Stimulated activated CD4-positive, alpha-beta T cell treated with anti-CD3 and anti-CD28 coated beads, Interleukin-1b, Interleukin-23, amount 100 ng/mL, for 1 hour (primary cell): ENCODE measurements at places on chromosomes 3 and 15.

GRCh38 chr15:51932161-51932560, 39.4 kb downstream of the LEO1 start:
- DNase-seq = no peak

DNA sequence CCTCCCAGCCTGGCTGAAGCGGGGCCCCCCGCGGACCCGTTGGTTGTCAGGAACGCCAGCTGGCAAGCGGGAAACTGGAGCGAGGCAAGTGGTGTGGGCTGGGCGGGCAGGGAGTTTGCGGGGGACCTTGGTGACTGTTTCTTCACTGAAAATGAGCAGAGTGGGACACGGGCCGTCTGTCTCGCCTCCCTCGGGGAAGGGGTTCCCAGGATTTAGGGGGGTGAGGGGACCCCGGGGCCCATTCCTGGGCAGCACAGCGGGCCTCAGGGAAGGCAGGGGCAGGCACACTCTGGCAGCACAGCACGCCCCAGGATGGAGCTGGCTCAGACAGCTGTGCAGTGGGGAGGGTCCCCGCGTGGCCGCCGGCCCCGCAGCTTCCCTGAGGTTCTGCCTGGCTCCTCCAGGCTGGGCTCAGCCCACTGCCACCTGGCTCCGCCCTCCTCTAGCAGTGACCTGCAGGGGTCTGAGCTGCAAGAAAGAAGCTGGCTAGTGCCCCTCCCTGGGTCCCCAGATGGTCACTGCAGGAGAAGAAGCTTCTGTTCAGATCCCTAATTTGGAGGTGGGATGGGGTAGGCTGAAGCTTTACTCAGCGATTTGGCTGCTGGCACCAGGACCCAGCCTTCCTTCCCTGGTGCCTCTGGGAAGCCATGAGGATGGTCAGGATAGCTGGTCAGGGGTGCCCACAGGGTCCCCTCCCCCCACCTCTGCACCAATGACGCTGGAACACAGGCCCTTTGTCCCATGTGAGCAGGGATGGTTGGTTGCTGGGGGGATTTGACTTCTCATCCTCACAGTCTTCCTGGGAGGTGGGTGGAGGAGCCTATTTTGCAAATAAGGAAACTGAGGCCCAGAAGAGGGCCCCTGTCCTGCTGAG, 90.4 kb downstream of the TBC1D2B start:
- no peak for DNase-seq

DNA sequence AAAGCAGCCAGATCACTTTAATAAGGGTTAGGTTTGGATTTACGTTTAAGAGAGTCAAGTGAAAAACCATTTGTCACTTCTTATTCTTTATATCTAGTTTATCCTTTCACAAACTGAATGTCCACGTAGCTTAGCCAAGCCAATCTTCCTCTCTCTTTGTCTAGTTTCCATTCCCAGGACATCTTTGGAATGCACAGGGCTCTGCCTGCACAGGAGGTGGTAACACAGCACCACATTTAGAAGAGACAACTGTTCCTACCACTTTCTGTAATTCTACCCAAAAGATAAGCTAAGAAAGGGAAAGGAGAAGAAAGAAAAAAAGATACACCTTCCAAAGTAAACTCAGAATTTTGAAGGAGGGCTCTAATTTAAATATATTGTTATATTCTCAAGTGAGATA, 67.9 kb downstream of the IGSF11 start:
- DNase-seq = no peak

GRCh38 chr15:45784656-45785055, 149.8 kb downstream of the SQOR start:
- DNase-seq = no peak

- DNase-seq = no peak
These were observed 92.5 kb upstream of the MBNL1 start for GRCh38 chr3:152176241-152176640.

DNA sequence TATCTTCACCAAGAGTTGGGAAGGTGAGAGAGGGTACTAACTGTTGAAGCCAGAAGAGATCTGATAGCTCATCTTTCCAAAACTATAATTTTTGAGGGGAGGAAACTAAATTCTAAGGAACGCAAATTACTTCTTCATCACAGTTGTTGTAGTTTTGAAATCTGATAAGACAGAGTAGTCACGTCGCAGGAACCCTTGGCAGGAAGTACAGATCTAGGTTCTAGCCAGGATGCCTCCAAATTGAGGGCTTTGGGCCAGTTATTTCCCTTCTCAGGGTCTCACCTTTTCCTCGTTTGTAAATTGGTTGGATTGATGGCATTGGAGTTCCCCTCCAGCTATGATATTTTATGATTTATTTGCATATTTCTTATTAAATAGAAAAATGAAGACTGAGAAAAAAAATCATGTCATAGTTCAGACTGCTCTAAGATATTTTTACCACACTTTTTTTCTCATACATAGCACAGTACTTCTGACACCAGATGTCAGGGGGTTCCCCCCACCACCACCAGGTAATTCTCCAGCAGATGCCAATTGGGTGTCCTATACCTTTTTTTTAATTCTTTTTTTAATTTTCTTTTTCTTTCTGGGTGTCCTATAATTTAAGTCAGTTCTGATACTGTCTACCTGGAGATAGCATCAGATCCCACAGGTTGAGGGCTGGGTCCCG, 32.3 kb upstream of the APH1B start:
- no peak for DNase-seq

- DNase-seq = no peak
These were observed 54.7 kb upstream of the CMC1 start for GRCh38 chr3:28186748-28187147.

DNA sequence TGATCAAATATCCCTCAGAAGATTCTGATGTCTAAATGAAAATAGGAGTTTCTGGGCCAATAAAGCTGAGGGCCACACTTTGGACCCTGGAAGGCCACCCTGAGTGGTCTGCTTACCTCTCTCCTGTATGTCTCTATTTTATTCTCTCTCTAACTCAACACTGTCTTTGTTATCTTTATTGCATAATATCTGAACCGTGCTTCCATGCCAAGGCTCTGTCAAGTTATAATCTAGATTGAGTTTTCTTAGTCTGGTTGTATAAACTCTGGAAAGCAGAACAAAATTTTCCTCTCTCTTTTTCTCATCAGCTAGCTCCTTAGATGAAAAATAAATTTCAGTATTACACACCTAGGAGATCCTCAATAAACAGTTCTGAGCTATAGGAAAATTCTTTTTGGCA, 36.2 kb upstream of the ACTL6A start:
- no peak for DNase-seq

DNA sequence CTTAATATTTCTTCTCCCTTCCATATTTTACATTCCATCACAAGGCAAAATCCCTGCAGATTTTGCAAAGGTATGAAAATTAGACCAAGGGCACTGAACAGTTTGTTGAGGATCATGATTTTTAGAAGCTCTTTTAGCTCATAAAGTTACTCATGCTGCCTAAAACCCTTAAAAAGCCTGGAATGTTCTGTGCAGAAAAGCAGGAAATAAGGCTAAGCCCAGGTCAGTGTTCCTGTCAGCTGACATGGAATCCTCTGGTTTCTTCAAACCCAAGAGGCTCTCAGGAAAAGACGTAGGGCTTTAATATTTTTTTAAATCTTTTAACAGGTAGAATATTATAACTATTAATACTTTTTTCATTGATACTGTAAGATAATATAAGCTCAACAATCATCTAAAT, 8.2 kb downstream of the CBLB start:
- DNase-seq = no peak

DNA sequence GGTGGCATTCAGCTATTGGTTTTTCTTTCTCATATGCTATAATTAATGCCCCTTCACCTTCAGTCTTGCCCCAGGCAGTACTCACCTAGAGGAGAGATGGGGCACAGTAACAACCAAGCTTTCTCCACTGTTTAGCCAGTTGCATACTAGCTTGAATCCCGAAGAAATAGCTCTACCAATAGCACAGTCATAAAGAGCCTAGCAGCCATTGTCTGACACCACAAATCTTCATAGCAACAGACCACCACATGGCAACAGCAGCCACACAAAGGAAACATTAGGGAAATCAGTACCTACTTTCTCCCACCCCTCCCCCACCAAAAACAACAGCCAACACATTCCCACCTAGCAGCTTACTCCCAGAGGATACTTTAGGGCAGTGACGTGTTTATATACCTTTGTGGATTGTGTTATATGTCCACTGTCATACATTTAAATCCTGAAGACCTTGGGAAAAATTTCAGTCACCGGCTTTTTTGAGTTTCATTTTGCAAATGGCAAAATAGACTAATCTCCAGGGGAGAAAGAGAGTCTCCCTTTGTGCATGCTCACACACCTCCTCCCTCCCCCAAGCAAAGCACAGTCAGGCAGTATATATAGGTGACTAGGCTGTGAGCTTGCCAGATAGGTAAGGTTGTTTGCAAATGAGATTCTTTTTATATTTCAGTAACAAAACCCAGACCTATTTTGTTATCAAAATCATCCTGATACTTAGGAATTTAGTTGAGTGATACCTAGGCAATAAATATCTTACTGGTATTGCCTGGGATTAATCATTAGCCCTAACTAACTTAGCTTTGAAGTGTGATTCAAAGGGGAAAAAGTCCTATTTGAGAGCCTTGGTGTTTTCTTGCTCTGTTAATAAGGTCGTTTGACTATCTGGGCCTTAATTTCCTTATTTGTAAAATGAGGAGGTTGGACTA, 140.6 kb downstream of the RBPMS2 start:
- no peak for DNase-seq

DNA sequence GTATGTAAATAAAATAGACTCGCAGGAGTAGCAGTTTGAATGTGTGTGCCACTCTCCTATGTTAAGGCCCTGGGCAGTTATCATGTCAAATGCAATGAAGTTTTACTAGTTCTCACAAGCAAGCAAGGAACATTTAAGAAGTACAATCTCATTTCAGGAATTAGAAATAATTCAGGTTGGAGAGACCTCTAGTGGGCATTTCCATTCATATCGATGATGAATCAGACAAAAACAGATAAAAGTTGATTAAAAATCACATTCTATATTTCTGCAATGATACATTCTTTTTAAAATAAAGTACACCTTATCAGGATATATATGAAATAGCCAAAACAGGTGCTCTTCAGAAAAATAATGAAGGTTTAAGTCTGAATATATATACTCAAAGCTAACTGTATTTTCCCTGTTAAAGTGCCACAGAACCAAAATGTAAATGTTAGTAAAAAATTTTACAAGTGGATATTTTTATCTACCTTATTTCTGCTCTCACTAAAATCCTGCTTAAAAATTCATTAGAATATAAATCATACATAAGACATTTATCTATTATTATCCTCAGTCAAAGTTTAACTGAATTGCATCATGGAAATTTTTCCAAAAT, 492.4 kb upstream of the FRG2C start:
- DNase-seq = no peak

DNA sequence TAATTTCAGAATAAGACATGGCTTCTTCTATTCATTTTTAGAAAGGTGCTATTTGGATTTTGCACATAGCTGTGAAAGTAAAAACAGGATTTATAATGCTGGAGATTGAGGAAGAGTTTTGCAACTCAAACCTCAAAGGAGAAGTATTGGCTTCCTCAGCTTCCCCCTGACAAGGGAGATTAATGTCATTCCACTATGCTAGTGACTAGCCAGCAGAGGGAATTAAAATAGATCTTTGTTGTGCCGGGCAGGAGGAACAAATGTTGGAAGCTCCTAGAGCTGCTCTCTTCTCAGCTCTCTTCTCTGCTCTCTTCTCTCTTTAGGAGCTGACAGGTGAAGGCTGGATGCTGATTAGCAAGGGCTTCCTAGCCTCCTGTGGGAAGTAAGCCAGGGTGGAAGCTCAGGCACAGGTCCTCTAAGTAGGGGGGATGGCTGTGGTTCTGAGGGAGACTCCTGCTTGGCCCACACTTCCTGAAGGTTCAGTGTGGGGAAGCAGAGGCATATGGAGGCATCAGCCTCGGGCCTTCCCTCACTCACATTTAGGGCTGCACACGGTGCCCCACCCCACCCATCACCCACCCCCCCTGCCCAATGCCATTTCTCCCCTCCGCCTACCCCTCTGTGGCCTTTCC, 29.6 kb downstream of the CX3CR1 start:
- DNase-seq = no peak

DNA sequence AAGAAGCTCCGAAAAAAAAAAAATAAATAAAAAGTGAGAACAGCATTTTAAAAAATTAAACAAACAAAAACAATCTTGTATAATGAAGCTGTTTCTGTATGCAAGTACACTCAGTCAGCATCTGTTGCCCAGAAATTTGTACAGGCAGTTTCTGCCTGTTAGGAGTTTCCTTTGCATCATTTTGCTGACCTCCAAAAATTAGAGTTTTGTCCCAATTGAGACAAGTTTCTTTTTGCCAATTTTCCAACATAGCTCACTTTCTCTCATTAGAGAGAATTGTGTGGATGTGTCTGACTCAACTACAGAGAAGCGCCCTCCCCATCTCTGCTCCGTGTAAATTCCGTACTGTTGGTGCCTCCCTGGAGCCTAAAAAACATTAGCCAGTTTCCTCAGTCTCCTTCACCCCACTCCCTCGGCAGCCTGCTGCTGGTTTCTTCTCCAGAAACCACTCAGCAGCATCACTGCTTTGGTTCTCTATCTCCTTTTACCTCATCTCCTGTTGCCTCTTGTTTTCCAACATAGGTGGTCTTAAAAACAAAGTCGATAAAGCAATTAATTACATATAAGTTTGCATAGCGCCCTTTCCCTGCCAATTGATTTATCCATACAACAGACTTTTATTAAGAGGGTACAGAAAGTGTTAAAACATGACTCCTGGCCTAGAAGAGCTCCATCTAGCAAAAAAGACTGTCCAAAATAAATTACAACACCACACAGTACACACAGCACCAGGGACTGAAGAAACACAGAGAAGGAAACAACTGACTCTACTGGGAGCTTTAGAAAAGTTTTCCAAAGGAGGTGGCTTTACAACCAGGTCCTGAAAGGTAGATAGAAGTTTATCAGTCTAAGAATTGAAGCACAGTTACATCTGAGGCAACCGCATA, 286.7 kb downstream of the SHOX2 start:
- no peak for DNase-seq

DNA sequence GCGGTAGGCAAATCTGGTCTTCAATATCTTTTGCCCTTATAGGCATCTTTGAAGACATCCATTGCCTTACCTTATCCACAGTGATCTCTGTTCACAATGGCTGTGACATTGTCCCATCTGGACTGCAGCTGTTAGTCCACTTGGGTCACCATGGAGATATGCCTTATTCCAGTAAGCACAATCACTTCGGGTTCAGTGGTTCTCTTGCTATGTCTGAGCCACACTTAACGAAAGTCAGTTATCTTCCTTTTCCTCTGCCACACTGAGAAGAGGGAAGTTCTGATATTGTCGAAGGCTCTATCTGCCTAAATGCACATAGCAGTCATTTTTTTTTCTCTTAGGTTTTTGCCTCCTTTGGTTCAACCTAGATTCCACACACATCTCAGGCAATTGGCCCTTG, 119.0 kb upstream of the SATB1 start:
- no peak for DNase-seq
